ENCODE measurements at places on chromosomes 12 and 14. TPM values are rescaled to one million over a fixed set of nuclear protein-coding genes. Genes with fewer than 3 reads are reported as not detected.

Gene SPTSSA
- 12.3 TPM for total RNA-seq

Gene TEX52
- total RNA-seq, result not detected

Gene NANOG
- total RNA-seq, result not detected

Gene B3GNT4
- total RNA-seq, result under 0.01 TPM

Gene HDAC7
- 60.9 TPM for total RNA-seq

Gene FGF6
- not detected for total RNA-seq

Gene TSPAN19
- not detected for total RNA-seq

Gene SLC2A13
- 5.7 TPM for total RNA-seq

Gene RPGRIP1
- not detected for total RNA-seq

Gene OVCH1
- 0.85 TPM for total RNA-seq

Gene CCDC92
- 7.9 TPM for total RNA-seq

Gene CDC42BPB
- total RNA-seq, result 139 TPM

Gene TMEM106C
- 65.9 TPM for total RNA-seq

Gene SPIC
- total RNA-seq, result not detected

Gene LTB4R
- total RNA-seq, result 3.3 TPM

Gene SOX5
- 0.28 TPM for total RNA-seq

Gene GSKIP
- 41.2 TPM for total RNA-seq

Gene BCL11B
- 0.09 TPM for total RNA-seq

Gene RHEBL1
- total RNA-seq, result 0.94 TPM

Gene MMP19
- total RNA-seq, result 2.6 TPM

Gene WDHD1
- total RNA-seq, result 13.9 TPM

Gene GPR162
- 10.2 TPM for total RNA-seq

Gene SALL2
- total RNA-seq, result 0.45 TPM

Gene KCNMB4
- total RNA-seq, result 1.0 TPM

Gene YLPM1
- 43.1 TPM for total RNA-seq

Gene PARPBP
- total RNA-seq, result 15.3 TPM

Gene CCDC38
- total RNA-seq, result not detected

Gene TMEM63C
- 0.72 TPM for total RNA-seq

Gene KERA
- not detected for total RNA-seq

Gene RDH12
- not detected for total RNA-seq

Gene GPRC5D
- total RNA-seq, result not detected

Gene PTGDR
- total RNA-seq, result not detected

Gene PAX9
- not detected for total RNA-seq

Gene EEF1AKMT3
- 2.7 TPM for total RNA-seq

Gene MYO1H
- total RNA-seq, result not detected

Gene UNG
- 24.7 TPM for total RNA-seq

Gene TPH2
- total RNA-seq, result not detected

Gene PMEL
- 0.19 TPM for total RNA-seq

Gene RERG
- not detected for total RNA-seq

Gene RNASE2
- not detected for total RNA-seq

Gene TAS2R8
- 0.09 TPM for total RNA-seq

Gene DNAI7
- total RNA-seq, result not detected

Gene SIX1
- total RNA-seq, result 0.27 TPM

Gene SLC8A3
- total RNA-seq, result 0.09 TPM

Gene SPSB2
- total RNA-seq, result 3.2 TPM
